ENCODE measurements at places on chromosomes 4 and X. TPM values are rescaled to one million over a fixed set of nuclear protein-coding genes. Genes with fewer than 3 reads are reported as not detected.

Gene IL9R
- 1.1 TPM for total RNA-seq

Gene ABLIM2
- 2.7 TPM for total RNA-seq

Gene MAN2B2
- total RNA-seq: 25.9 TPM

Gene LANCL3
- total RNA-seq: 0.05 TPM

Gene CLDN2
- not detected for total RNA-seq

Gene CFAP97
- total RNA-seq: 26.6 TPM

Gene TMEM192
- total RNA-seq: 4.7 TPM

Gene GRSF1
- total RNA-seq: 32.7 TPM

Gene USP51
- total RNA-seq: 2.3 TPM

Gene GPR78
- total RNA-seq: not detected

DNA sequence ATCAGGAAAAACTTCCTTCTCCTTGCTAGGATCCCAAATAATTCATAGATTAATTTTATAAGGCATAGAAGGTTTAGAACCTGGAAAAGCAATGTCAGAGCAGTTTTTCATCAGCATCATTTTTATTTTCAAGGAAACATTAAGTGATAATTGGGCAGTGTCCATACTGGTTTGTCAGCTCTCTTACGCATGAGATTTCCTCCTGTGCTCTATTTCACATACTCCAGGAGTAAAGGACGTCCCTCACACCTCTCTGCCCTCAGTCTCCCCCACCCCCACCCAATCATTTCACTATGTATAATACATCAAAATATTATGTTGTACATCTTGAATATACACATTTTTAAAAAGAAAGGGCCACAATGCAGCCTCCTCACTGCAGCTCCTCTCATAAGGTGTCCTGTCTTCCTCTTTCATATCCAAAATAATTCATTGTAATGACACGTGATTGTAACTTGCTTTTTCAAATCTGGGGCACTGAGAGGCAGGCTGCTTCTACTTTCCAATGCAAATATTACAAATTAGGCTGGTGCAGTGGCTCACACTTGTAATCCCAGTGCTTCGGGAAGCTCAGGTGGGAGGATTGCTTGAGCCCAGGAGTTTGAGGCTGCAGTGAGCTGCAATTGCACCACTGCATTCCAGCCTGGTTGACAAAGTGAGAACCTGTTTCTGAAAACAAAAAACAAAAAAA is 34.4 kb downstream of the ARHGEF38 start:
- DNase-seq: no peak
- H3K27me3 ChIP-seq: no peaks in the 10 kb centered on the region
- no peak overlapping the region for H3K27ac ChIP-seq
- no peaks in the 10 kb centered on the region for H3K4me1 ChIP-seq

GRCh38 chrX:68190799-68191198 is 242.5 kb downstream of the OPHN1 start:
- no peaks in the 10 kb centered on the region for H3K4me1 ChIP-seq
- H3K27ac ChIP-seq: no peak overlapping the region
- no peak for DNase-seq
- no peaks in the 10 kb centered on the region for H3K36me3 ChIP-seq

GRCh38 chrX:70998411-70999027 is 67.6 kb upstream of the SLC7A3 start:
- H3K27ac ChIP-seq: no peak overlapping the region
- no peak for DNase-seq
- H3K27me3 ChIP-seq: no peaks in the 10 kb centered on the region
- H3K4me3 ChIP-seq: no peak overlapping the region
- H3K36me3 ChIP-seq: no peaks in the 10 kb centered on the region
- no peaks in the 10 kb centered on the region for H3K4me1 ChIP-seq

GRCh38 chr4:48960988-48961635 is 25.0 kb upstream of the CWH43 start:
- H3K27ac ChIP-seq: no peak overlapping the region
- no peaks in the 10 kb centered on the region for H3K4me1 ChIP-seq
- H3K36me3 ChIP-seq: no peaks in the 10 kb centered on the region
- no peak for DNase-seq
- H3K27me3 ChIP-seq: no peaks in the 10 kb centered on the region
- H3K4me3 ChIP-seq: no peak overlapping the region

- DNase-seq: no peak
- no peak overlapping the region for H3K27ac ChIP-seq
- H3K36me3 ChIP-seq: no peaks in the 10 kb centered on the region
- H3K4me1 ChIP-seq: no peaks in the 10 kb centered on the region
- no peak overlapping the region for H3K4me3 ChIP-seq
- H3K27me3 ChIP-seq: no peaks in the 10 kb centered on the region
Measured at GRCh38 chr4:151199319-151200190, 77.4 kb upstream of the PRSS48 start.

GRCh38 chr4:17489123-17489522 is 22.8 kb downstream of the QDPR start:
- no peak overlapping the region for H3K27ac ChIP-seq
- H3K27me3 ChIP-seq: no peaks in the 10 kb centered on the region
- no peaks in the 10 kb centered on the region for H3K4me1 ChIP-seq
- H3K36me3 ChIP-seq: peaks cover 64% of the 10 kb centered on the region

DNA sequence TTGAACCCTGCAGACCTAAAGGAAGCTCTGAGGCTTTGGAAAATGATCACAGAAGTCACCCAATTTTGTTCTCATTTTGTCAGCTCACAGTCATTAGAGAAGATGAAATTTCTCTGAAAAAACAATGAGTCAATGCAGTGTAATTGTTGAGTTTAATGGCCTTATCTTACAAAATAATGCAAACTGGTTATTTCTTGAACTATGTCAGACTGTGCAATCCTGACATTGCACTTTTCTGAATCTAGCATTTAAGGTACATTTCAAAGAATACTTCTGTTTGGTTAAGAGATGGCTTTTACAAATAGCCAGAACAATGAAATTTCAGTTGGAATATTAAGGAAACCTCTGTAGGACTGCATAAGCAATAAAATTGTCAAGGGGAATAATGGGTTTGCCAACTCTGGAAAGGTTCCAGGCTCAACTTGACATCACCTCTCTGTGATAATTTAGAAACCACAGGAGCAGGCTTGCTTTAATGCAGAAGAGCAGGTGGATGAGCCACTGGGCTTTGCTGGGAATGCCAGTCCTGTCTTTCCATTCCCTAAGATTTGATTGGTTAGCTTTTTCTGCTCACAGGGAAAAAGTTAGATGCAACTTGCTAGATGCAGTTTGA is 222.8 kb downstream of the FRMPD4 start:
- DNase-seq: no peak
- no peaks in the 10 kb centered on the region for H3K36me3 ChIP-seq

- no peak overlapping the region for H3K4me3 ChIP-seq
- no peak overlapping the region for H3K27ac ChIP-seq
- DNase-seq: no peak
- no peaks in the 10 kb centered on the region for H3K4me1 ChIP-seq
- H3K36me3 ChIP-seq: no peaks in the 10 kb centered on the region
Measured at GRCh38 chr4:10664408-10664807, 20.2 kb downstream of the CLNK start.

- no peak overlapping the region for H3K4me3 ChIP-seq
- no peaks in the 10 kb centered on the region for H3K4me1 ChIP-seq
- H3K27me3 ChIP-seq: no peaks in the 10 kb centered on the region
- H3K27ac ChIP-seq: no peak overlapping the region
Measured at GRCh38 chrX:123399709-123400108, 215.6 kb downstream of the GRIA3 start.

- H3K27ac ChIP-seq: no peak overlapping the region
- no peaks in the 10 kb centered on the region for H3K27me3 ChIP-seq
- no peaks in the 10 kb centered on the region for H3K4me1 ChIP-seq
- no peak for DNase-seq
Measured at GRCh38 chr4:79551555-79551954, 143.5 kb upstream of the GK2 start.

DNA sequence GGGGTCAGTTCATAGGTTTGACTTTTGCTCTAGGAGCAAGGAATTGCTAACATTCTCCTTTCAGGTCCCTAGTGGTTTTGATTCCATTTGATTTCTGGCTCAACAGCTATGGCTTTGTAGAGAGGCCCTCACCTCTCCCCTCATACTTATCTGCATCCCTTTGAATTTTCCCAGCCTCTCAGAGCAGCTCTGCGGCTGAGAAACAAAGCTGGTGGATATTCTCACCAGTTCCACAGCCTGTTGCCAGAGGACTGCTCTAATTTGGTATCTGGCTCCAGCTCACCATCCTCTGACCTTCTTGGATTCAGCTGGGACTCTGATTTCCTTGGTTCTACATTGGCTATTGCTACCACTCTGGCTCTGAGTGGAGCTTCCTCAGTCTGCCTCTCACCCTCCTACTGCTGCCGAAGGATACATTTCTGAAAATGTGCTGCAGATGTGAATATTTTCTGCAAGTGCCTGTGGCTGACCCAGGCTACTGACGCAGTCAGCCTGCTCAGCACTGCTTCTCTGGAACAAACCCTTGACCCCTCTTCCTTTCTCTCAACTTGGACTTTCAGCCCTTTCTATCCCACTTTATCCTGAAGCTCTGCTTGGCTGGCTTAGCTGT is 110.9 kb upstream of the ENPEP start:
- no peaks in the 10 kb centered on the region for H3K4me1 ChIP-seq
- H3K36me3 ChIP-seq: no peaks in the 10 kb centered on the region
- H3K27me3 ChIP-seq: no peaks in the 10 kb centered on the region
- no peak overlapping the region for H3K27ac ChIP-seq

DNA sequence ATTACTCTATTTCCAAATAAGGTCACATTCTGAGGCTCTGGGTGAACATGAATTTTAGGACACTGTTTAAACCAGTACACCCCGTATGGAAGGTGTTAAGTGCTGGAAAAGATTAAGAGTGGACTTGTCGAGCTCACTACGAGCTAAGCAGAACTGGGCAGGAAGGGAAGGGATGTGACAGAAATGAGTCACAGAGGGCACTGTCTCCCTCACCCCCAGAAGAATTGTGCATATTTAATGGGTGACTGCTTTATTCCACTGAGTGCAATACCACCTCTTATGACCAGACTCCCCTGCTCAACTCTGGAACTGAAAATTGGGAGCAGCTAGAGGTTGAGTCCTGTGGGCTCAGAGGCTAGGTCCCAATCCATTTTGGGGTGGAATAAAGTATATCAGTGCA is 187.4 kb upstream of the RPS6KA3 start:
- no peak for DNase-seq
- no peak overlapping the region for H3K4me3 ChIP-seq
- peaks cover 18% of the 10 kb centered on the region for H3K4me1 ChIP-seq
- H3K27me3 ChIP-seq: no peaks in the 10 kb centered on the region

DNA sequence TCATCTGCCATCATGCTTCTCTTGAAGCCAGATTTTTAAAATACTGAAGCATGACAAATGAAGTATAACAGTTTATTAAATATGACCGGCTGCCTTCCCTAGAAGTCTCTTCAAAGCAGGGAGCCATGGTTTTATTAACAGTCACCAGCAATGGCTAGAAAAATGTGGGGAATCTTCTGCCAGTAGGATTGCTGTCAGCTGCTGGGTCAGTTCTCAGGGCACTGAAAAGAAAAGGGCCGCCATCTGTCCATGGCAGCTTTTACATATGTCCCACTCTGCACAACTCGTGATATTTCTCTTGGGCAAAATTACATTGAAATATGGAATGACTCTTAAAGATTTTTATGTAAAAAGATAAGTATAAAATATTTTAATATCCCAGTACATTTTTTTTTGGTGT is 2.8 kb downstream of the CCNG2 start:
- no peak overlapping the region for H3K27ac ChIP-seq
- peaks cover 26% of the 10 kb centered on the region for H3K36me3 ChIP-seq
- no peaks in the 10 kb centered on the region for H3K27me3 ChIP-seq
- DNase-seq: no peak

GRCh38 chr4:13694256-13694655 is 66.7 kb upstream of the BOD1L1 start:
- DNase-seq: no peak
- no peaks in the 10 kb centered on the region for H3K27me3 ChIP-seq
- no peak overlapping the region for H3K27ac ChIP-seq
- no peak overlapping the region for H3K4me3 ChIP-seq
- H3K4me1 ChIP-seq: no peaks in the 10 kb centered on the region
- H3K36me3 ChIP-seq: no peaks in the 10 kb centered on the region

Data from CD4-positive, alpha-beta T cell (primary cell).